Osteocyte (in vitro differentiated cells): ENCODE measurements at places on chromosomes 5 and 9. TPM values are rescaled to one million over a fixed set of nuclear protein-coding genes. Genes with fewer than 3 reads are reported as not detected.
A peak's percentile ranks its signal among the peaks of the same experiment; 100 is the strongest.

The TMEM252 gene
- total RNA-seq: not detected in 2 replicates

The FOXD4 gene
- 0.24 and 0.43 TPM in 2 replicates for total RNA-seq

DNA sequence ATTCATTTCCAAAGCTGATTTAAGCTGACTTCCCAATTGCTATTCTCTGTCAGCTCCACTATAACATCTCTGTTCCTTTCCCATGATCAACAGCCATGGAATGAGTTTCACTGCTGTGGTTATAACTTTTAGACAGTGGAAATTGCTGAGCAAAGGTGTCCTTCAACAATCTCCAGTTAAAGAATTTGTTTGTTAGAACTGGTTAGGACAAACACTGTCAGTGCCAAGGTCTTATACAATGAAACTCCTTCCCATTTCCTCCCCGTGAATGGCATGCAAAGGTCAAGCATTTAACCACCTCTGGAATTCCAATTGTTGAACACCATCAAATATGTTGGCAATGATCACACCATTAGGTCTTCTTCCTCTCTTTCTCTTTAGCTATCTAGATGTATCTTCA, 45.7 kb upstream of the GHR start:
- DNase-seq: no peak
- H3K4me3 ChIP-seq: no peak overlapping the region
- H3K27me3 ChIP-seq: no peaks in the 10 kb centered on the region
- no peaks in the 10 kb centered on the region for H3K4me1 ChIP-seq

The OTULINL gene
- total RNA-seq: 0.73 and 1.3 TPM in 2 replicates

- H3K4me1 ChIP-seq: peaks cover 2% of the 10 kb centered on the region
- no peaks in the 10 kb centered on the region for H3K36me3 ChIP-seq
- H3K27me3 ChIP-seq: peaks cover 4% of the 10 kb centered on the region
- no peak overlapping the region for H3K4me3 ChIP-seq
- DNase-seq: no peak
Measured at GRCh38 chr5:37816883-37817282, 23.0 kb downstream of the GDNF start.

The OR2Y1 gene
- total RNA-seq: not detected in 2 replicates

The CD74 gene
- total RNA-seq: not detected in 2 replicates

DNA sequence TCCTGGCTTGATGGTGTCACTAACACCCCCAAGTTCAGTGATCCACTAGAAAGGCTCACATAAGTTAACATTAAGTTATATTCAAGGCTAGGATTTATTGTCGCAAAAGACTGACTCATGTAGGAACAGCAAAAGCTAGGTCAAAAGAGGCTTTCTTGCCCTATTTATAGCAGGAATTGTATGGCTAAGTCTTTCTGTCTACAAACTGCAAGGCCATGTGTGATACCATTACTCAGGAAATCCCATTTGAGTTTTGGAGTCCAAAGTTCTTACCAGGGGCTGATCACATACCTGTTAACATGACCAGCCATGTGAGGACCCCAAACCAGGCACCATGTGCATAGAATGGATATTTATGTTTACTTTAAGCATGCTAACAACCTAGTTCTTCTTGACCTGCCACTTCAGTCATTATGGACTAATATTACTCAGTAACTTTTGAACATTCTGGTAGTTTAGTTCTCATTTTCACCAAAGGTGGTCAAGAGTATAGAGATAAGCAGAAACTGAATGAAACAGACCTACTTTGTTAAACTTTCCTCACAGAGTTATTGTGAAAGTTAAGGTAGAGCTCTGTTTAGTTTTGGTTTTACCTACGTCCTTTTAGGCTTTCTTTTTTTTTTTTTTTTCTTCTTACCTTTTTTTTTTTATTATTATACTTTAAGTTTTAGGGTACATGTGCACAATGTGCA, 281.1 kb downstream of the FER start:
- H3K27me3 ChIP-seq: no peaks in the 10 kb centered on the region
- peaks cover 5% of the 10 kb centered on the region for H3K36me3 ChIP-seq
- H3K4me1 ChIP-seq: peaks cover 7% of the 10 kb centered on the region
- no peak overlapping the region for H3K27ac ChIP-seq
- DNase-seq: no peak

DNA sequence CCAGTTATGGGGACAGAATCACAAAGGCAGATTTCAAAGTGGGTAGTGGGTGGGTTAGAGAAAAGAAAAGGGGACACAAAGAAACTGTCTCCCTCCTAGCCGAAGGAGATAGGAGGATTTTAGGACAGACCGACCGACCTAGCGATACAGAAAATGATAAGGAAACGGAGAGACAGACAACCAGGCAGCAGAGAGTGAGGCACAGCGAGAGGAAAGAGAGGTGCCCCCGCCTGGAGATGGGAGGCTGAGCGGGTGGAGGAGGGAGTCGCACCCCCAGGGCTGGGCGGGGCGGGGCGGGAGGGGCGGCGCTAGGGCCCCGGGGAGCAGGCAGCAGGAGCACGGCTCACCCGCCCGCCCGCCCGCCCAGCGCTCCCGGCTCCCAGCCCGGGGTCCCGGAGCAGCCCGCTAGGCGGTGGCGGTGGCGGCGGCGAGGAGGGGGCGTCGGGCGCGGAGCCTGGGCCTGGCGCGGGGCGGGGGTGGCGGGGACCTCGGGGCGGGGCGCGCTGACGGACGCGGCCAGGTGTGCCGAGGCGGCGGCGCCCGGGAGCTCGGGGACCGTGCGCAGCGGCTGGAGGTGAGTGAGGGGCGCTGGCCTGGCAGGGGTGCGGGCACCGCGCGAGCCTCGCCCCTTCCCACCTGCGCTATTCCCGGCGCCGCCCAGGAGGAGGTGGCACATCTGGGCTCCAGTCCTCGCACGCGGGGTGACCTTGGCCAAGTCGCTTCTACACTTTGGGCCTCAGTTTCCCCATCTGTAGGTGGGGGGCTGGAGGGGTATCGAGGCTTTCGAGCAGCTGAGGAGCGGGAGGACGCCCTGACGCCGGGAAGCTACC, 15.9 kb upstream of the SYNPO start:
- no peak for DNase-seq
- peaks cover 47% of the 10 kb centered on the region for H3K4me1 ChIP-seq
- H3K36me3 ChIP-seq: peaks cover 2% of the 10 kb centered on the region
- no peaks in the 10 kb centered on the region for H3K27me3 ChIP-seq

- H3K4me3 ChIP-seq: peak overlapping the region; percentile 76
- H3K27me3 ChIP-seq: peaks cover 25% of the 10 kb centered on the region
- peak; percentile 96 for DNase-seq
- H3K36me3 ChIP-seq: no peaks in the 10 kb centered on the region
- peak overlapping the region; percentile 63 for H3K27ac ChIP-seq
- H3K4me1 ChIP-seq: peaks cover 11% of the 10 kb centered on the region
Measured at GRCh38 chr5:138491669-138492559, 26.6 kb downstream of the EGR1 start.

The DPM2 gene
- 29.2 and 31.6 TPM in 2 replicates for total RNA-seq

DNA sequence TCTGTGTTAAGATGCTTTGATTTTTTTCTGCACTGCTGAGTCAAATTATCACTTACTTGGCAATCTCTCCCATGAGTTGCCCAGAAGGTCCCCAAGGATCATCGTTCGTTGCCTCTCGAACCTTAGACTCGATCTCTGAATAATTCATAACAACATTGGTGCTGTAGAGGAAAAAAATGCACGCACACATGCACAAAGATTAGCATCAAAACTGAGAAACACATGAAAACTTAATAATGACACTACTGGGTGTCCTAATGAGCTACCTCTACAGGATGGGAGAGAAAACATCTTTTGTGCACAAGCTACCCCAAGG, 41.6 kb downstream of the CLINT1 start:
- no peak overlapping the region for H3K4me3 ChIP-seq
- H3K27me3 ChIP-seq: no peaks in the 10 kb centered on the region
- peaks cover 12% of the 10 kb centered on the region for H3K36me3 ChIP-seq
- peaks cover 36% of the 10 kb centered on the region for H3K4me1 ChIP-seq
- no peak for DNase-seq

The FAXDC2 gene
- 23.7 and 25.7 TPM in 2 replicates for total RNA-seq
